ENCODE measurements at places on chromosomes 1 and 21.
A peak's percentile ranks its signal among the peaks of the same experiment; 100 is the strongest.

DNA sequence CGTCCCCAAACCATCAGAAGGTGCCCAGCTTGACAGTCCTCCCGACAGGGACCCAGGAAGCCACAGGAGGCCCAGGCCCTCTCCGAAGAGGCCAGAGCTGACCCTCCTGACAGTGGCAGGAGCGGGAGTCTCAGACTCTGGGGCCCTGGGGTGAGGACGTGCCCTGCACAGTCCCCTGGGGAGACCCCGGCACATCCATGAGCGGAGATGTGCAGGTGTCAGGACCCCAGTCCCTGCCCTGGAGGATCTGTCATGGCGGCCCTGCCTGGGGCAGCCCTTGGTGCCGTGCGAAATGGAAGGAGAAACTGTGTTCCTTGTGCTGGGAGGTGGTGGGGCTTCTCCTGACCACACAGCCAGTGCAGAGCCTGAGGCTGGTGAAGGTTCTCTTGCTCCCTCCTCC lies 55.8 kb downstream of the OBSCN start:
- no peak for DNase-seq

- DNase-seq = no peak
Measured at GRCh38 chr1:150472601-150473200, 14.5 kb upstream of the TARS2 start.

DNA sequence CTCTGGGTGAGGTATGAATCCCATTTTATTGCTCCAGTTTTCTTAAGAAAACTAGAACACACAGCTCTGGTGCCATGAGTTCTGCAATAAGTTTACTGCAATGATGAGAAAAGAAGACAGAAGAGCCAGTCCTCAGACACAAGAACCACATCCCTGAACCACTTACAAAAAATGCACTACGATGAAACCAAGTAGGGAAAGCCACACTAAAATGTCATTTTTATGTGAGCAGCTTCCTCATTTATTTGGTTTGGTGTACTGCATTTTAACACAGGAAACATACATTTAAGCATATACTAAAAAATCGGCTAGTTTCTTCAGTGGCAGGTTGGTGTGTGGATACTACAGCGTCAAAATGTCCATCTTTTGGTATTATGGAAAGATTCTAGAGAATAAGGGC lies 95.9 kb downstream of the PTPN14 start:
- no peak for DNase-seq

GRCh38 chr1:156437037-156437867 lies 63.3 kb downstream of the MEF2D start:
- DNase-seq = no peak

DNA sequence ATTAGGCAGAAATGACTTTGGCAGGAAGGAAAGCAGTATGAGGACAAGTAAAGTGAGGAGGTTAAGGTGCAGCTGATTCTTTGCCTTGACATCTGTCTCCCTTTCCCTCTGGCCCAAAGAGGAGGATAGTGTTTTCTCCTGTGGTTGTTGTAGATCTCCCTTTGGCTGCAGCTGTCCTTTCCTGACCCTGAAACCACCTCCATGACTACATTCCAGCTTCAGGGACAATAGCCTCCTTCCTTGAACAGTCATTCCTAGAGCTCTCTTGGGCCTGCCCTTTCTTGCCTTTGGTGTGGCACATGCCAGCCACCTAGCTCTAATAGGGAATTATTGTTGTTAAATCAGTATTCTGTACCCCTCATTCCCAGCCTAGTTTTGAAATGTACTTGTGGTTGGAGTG lies 6.2 kb downstream of the ZMYM1 start:
- no peak for DNase-seq

DNA sequence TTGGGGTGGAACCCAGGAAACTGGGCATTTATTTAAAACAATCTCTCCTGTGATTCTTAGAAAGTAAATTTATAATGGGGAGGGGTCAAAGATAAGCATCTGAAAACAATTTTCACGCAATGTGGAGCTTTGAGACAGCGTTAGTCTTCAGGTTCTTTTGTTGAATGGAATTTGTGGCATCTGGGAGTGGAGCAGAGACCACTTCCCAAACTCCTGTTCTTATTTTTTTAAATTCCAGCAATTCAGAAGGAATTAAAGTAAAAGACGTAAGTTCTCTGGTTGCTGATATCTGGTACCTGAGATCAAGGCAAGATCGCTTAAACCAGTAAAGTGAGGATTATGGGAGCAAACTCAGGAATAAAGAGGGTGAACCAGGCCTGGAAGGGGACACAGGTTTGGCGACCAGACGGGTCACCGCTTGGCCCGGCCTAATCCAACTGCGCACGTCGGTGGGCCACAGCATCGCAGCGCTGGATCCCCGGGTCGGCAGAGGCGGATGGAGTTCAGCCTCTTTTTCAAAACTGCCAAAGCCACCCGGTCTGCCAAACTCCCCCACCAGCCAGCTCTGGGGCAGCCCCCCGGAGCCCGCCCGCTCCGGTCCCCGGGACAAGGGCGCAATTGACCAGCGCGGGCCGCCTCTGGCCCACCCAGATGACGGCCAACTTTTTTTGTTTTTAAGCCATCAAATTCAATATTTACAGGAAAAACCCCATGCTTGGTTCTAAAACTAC lies 754 bp upstream of the PDPN start:
- no peak for DNase-seq

DNA sequence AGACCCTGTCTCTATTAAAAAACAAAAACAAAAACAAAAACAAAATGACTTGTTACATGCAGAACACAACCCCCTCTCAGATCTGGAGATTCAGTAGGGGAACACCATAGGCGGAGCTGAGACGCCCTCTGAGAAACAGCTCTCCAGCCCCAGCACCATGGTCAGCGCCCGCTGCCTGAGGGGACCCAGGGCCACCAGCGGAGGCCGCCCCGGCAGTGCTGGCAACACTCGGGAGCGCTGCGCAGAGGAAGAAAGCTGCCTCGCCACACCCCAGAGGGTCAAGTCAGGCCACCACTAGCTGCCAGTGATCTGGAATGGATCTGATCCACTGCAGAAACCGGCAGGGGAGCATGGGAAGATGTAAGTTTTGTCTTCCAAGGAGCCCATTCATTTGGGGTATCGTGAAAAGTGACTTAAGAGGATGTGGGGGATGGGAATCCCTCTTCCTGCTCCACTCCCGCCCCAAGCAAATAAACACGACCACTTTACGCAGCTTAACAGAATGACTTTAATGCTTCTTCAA lies 3.1 kb downstream of the ACTA1 start:
- DNase-seq = peak; percentile 36
